ENCODE measurements at places on chromosomes 6 and 20. TPM values are rescaled to one million over a fixed set of nuclear protein-coding genes. Genes with fewer than 3 reads are reported as not detected.

Gene DACT2
- total RNA-seq: not detected

Gene LTB
- 89.3 TPM for total RNA-seq

Gene PERP
- 2.2 TPM for total RNA-seq

Gene GCNT2
- total RNA-seq: 5.0 TPM

Gene SCAND1
- 25.8 TPM for total RNA-seq

Gene SMPDL3A
- not detected for total RNA-seq

Gene EPPIN
- total RNA-seq: not detected

Gene RAB32
- 0.47 TPM for total RNA-seq

Gene NKX2-2
- not detected for total RNA-seq

Gene PXT1
- total RNA-seq: not detected

Gene LAMA4
- total RNA-seq: not detected

Gene MCCD1
- not detected for total RNA-seq

Gene ACTL10
- total RNA-seq: 1.2 TPM

Gene CAP2
- not detected for total RNA-seq

Gene KIF16B
- 8.3 TPM for total RNA-seq

Gene PPP1R14C
- not detected for total RNA-seq

Gene FOXS1
- not detected for total RNA-seq

Gene CALHM4
- not detected for total RNA-seq

Gene PRL
- not detected for total RNA-seq

Gene PHF3
- total RNA-seq: 55.2 TPM

Gene COL9A1
- not detected for total RNA-seq

Gene OPRM1
- not detected for total RNA-seq

Gene FAM162B
- not detected for total RNA-seq

Gene C6orf136
- total RNA-seq: 20.5 TPM

Gene PRR18
- total RNA-seq: not detected

Gene COL19A1
- total RNA-seq: 0.10 TPM

Gene RBPJL
- total RNA-seq: not detected

Gene TXLNB
- 0.31 TPM for total RNA-seq

Gene SLC13A3
- not detected for total RNA-seq

Gene PSORS1C1
- 3.2 TPM for total RNA-seq

Gene TRIM31
- total RNA-seq: not detected

Gene HLA-DOB
- 4.0 TPM for total RNA-seq

Gene TBXT
- not detected for total RNA-seq

Gene RSPH9
- total RNA-seq: 0.21 TPM

Gene UBD
- 0.54 TPM for total RNA-seq

Gene KIZ
- 12.2 TPM for total RNA-seq

Gene OR2H1
- total RNA-seq: not detected

Gene SCUBE3
- total RNA-seq: not detected
